Tibial nerve (tissue), 4 donors: ENCODE measurements at places on chromosomes 2 and 18. TPM values are rescaled to one million over a fixed set of nuclear protein-coding genes. Genes with fewer than 3 reads are reported as not detected.

DNA sequence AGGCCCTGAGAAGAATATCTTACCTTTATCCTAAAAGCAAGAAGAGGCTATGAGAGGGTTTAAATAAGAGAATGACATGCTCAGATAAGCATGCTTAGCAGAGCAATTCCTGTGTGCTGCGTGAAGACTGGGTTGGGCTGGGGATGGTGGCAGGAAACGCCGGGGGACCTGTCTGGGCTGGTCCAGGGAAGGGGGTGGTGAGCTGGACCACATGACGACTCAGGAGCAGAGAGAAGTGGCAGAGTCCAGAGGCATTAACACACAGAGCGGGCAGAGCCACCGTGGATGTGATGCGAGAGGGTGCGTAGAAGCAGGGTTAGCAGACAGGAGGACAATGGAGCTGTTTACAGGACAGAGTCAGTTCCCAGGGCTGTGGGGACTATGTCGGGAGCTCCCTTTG lies 84.5 kb downstream of the ZBTB7C start:
- DNase-seq: no peak

SERPINB3 gene
- not detected for total RNA-seq

- DNase-seq: no peak
These were observed 12.5 kb downstream of the TACR1 start for GRCh38 chr2:75186821-75187220.

GRCh38 chr18:24989760-24990593 lies 362.0 kb downstream of the ZNF521 start:
- DNase-seq: no peak

GRCh38 chr2:111633643-111634042 lies 250.3 kb downstream of the ANAPC1 start:
- DNase-seq: no peak

KIAA1328 gene
- total RNA-seq: 28.4 TPM

- no peak for DNase-seq
These were observed 45.1 kb downstream of the ATIC start for GRCh38 chr2:215356948-215357461.

POTEJ gene
- not detected for total RNA-seq

DNA sequence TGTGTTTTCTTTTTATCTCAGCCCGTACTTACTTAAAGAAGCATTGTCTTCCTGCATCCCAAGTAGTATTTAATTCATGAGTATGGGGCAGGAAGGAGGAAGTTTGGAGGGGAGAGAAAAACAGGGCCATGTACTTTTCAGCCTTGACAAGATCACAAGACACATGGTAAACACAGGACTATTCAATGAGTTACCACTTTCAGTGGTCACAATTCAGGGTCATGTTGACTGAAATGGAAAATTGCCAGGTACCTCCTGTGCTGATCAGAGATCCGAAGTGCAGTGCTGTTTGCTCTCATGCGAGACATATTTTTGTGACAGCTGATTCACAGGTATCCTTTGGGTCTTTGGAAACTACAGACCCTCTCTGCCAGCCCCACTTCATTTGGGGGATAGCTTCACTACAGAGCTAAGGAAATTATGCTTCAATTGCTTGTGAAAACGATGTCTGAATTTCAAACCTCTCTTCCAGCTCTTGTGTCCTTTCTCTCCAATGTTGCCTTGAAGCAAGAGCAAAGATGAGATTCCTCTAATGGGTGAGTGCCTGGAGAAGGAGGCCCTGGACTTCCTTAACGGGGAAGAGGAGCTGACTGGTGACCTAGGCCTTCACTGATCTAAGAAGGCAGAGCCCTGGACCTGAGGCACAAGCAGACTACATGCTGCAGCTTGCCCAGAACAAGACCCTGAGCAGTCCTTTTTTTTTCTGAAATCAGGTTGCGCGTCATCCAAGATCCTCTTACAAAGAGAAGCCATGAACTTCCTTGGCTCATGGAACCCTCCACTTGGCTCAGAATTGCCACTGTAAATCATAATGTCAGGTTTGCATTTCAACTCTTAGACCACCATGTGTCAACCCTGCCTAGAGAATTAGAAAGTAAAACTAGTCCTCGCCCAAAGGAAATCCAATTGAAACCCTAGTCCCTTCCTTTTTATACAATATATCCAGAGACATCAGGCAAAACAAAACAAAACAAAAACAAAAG lies 44.1 kb downstream of the EVA1A start:
- DNase-seq: no peak

DPP10 gene
- not detected for total RNA-seq

DNA sequence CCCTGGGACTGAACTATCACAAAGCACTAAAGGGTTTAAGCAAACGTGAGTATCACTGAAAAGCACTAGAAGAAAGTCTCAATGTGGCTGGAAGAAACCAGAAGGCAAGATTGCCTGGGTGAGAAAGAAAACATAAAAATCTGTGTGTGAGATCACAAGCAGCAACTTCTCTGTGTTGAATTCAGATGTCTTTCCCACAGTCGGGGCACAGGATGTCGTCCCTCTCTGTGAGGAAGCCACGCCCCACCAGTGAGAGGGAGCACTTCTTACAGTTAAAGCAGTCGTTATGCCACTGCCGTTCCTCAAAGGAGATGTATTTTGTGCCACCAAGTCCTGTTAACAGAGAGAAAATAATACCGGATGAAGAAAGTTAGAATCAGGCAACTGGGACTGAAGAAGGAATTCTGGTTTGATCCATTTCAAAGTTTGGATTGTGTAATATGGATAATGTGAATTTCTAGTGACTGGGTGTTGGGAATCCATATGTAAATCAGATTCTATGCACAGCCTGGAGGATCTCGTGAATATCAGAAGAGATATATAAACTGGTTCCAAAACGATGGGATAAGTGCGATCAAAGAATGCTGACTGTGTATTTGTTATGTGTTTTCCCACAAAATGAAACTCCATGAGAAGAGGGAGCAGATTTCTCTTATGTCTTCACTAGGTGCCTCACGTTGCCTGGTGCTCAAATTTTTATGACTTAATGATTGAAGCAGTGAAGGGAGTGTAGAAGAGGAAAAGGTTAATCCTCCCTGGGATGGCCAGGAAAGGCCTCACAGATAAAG lies 24.0 kb downstream of the C2orf49 start:
- no peak for DNase-seq

DNA sequence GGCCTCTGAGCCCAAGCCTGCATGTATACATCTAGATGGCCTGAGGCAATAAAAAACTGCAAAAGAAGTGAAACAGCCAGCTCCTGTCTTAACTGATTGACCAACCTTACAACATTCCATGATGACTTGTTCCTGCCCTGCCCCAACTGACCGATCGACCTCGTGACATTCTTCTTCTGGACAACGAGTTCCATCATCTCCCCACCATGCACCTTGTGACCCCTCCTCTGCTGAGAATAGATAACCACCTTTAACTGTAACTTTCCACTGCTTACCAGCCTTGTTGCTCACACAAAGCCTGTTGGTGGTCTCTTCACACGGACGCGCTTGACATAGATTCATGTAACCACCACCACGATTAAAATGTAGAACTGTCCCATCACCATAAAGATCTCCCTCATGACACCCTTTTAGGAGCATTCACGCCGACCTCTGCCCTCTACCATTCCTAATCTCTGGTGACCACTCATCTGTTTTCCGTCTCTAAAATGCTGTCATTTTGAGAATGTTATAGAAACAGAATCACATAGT lies 120.1 kb upstream of the REV1 start:
- no peak for DNase-seq

GRCh38 chr2:233791151-233791882 lies 13.2 kb downstream of the MROH2A start:
- no peak for DNase-seq

DNA sequence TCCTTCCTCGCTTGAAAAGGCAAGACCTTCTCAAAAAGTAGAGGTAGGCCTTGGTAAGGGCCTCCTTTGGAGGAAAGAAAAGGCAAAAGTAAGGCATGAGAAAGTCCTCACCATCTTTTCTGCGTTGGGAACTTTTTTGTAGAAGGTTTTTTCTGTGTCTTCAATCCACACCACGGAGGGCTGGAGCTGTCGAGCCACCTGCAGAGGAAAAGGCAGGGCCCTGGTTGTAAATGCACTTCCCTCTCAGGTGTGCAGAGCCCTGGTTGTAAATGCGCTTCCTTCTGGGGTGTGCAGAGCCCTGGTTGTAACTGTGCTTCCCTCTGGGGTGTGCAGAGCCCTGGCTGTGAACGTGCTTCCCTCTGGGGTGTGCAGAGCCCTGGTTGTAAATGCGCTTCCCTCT lies 80.2 kb upstream of the ASB18 start:
- DNase-seq: no peak

BAZ2B gene
- 121 TPM for total RNA-seq

DNA sequence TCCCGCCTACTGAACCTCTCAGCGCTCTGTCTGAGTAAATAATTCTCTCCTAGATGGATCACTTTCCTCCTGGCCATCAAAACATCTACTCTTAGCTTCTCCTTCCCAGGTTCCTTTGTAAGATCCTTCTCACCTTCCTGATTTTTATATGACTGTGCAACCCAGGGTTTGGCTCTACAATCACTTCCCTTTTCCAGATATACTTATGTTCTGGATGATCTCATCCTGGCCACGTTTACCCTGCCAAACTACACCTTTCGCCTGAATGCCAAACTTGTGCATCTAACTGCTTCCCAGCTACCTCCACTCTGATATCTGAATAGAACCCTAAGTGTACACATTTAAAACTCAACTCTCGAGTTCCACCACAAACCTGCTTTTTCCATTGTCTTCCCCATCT lies 290.5 kb upstream of the REV1 start:
- DNase-seq: no peak

- DNase-seq: no peak
These were observed 12.4 kb downstream of the ASB1 start for GRCh38 chr2:238438856-238439849.

TRIM43 gene
- not detected for total RNA-seq

- no peak for DNase-seq
These were observed 50.4 kb downstream of the EML6 start for GRCh38 chr2:54773838-54774237.

DNA sequence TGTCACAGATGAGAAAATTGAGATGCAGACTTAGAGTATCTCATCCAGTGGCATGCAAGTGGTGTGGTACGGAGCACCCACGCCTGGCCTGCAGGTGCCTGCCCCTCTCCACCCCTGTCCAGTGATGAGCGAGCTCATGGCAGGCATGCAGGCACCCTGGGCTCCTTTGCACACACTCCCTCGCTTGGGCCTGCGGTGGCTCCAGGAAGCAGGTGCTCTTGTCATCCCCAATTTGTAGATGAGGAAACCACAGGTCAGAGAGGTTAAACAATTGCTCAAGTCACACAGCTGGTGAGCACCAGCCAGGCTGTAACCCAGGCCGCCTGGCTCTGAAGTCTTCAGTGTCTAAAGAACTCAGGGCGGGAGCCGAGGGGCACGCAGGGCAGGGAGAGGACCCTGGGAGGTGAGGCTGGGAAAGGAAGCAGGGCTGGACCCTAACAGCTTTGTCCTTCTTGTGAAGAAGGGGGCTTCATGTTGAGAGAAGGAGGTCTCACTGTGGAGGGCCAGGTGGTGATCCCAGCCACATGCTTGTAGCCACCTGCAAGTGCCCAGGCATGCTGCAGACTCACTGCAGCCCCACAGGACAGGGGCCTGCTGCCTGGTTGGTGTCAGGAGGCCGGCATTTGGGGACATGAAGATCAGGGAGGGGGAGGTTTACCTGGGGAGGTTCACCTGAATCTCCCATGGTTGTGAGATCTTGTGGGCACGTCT lies 166.2 kb downstream of the SH3RF3 start:
- DNase-seq: no peak

DNAH7 gene
- 5.0 TPM for total RNA-seq

ANKRD53 gene
- total RNA-seq: 4.0 TPM

DNA sequence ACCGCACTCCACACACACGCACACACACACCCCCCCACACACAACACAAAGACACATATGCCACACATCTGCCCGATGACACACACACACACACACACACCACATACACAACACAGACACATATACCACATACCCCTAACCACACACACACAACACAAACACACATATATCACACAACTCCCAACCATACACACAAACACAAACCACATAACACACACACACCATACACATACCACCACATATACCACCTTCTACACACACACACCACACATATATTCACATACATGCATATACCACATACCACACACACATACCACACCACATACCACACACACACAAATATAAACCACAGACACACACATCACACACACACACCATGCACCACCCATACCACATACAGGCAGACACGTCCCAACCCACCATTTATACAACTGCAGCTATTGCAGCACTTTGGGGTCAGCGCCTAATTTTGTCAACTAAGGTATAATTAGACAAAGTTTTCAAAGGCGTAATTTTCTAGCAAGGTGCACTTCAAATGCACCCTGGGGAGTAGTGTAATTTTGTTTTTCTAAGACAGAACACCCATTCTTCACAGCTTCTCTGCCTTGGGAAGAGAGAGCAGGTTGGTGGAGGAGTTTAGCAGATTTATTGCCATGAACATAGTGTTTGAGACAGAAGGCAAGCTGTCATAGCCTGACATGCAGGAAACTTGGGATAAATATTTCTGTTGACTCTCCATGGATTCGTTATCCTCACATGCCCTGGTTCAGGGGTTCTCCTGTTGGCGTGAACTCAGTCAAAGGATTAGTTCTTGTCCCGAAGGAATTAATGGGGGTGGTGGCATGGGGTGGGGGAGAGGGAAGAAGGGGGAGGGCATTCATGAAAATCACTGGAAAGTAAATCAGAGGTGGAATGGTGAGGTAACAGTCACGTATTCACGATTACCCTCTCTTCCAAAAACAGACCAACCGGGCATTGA lies 416.1 kb downstream of the LPIN1 start:
- DNase-seq: no peak

GRCh38 chr2:38932586-38932985 lies 42.9 kb downstream of the ARHGEF33 start:
- no peak for DNase-seq

DNA sequence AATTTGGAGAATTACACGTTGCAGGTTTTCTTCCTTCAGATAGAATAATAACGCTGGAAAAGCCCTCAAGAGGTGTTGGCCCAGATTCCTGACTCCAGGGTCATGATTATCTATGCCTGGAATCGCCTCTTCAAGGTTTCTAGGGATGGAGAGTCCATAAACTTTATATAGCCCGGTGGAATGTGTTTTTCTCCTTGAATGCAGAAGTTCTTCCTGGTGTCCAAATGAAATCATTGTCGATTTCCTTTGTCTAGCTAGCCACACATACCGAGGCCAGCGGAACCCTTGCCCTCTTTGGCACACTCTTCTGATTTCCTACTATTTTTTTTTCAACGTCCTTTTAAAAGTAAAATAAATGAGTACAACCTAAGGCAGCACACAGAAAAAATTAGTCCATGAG lies 117.8 kb downstream of the PID1 start:
- DNase-seq: no peak

DNA sequence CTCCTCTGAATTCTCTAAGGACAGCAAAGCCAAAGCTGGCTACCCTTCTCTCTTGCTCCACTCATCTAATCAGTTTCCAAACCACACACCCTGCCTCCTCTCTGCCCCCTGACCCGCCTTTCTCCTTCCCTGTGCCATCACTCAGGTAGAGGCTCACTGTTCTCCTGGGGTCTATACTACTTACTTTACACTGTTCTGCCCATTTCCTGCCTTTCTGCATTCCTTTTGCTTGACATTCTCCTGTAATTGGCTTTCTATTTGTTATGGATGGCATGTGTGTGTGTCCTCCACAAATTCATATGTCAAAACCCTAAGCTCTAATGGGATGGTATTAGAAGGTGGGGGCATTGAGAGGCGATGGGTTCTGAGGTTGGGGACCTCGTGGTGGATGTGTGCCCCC lies 675.2 kb upstream of the ID2 start:
- DNase-seq: no peak

- no peak for DNase-seq
These were observed 340.5 kb downstream of the PARD3B start for GRCh38 chr2:204885747-204886146.
